AG20443 (cell line): ENCODE measurements at places on chromosomes 12 and 14.

- no peak for DNase-seq
Observed at GRCh38 chr14:101007004-101007614, 103.6 kb upstream of the RTL1 start.

- no peak for DNase-seq
Observed at GRCh38 chr12:13451776-13452175, 255.2 kb downstream of the EMP1 start.

- no peak for DNase-seq
Observed at GRCh38 chr12:50241178-50241577, 42.1 kb downstream of the LIMA1 start.

DNA sequence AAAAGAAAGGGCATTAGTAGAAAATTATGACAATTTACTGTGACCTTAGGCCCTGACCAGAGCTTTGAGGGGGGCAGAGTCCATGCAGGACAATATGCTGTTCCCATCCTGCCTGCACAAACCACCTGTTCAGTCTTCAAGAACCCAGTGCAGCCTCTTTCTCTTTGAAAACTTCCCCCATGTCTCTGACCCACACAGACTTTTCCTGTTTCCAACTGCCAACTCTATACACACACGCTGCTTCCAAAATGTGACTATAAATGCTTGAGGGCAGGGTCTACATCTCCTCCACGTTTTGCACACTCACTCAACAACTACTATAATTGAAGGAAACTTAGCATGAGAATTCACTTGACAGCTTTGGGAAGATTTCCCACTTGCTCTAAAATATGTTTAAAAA is 36.6 kb upstream of the SYCP3 start:
- DNase-seq = no peak

GRCh38 chr12:19095756-19096480 is 33.6 kb upstream of the PLEKHA5 start:
- peak; percentile 41 for DNase-seq
